ENCODE measurements at places on chromosomes 3 and 15.

GRCh38 chr3:49699281-49699979 lies 10.1 kb downstream of the RNF123 start:
- no peak for DNase-seq

DNA sequence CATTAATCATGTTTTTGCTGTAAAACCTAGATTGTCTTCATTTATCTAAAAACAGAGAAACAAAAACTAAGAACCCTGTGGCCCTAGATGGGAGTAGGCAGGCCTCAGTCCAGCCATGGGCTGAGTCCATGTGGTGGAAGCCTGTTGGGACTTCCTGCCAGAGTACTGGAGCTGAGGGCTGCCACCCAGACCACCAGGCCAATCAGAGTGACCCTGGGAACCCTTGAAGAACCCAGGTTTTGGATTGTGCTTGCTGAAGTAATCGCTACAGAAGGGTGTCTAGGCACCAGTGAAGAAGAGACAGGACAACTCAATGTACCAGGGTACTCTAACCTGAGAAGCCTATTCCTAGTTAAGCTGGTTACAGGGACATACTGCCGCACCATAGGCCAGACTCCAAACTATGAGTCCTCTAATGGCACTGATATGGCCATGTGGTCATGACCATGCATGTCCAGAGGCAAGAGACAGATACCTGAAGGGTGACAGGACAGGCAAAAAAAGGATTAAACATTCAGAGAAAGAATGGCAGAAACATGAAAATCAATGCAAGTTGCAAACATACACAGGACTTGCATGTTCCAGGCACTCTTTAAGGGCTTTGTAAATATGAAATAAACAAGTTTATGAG lies 12.9 kb downstream of the CSRNP1 start:
- no peak for DNase-seq

DNA sequence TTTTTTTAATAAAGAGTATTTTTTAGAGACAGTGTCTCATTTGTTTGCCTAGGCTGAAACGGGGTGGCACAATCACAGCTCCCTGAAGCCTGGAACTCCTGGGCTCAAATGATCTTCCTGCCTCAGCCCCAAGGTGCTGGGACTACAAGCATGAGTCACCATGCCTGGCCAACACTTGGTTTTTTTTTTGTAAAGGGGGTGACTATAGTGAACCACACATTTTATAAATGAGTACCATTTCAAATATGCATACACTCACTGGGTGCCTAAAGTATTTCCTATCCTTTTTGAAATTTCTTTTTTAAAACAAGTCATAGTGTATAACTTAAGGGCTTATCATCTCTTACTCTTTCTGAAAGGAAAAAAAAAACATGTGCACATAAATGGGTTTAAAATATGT lies 325.2 kb upstream of the MEIS2 start:
- DNase-seq: no peak

DNA sequence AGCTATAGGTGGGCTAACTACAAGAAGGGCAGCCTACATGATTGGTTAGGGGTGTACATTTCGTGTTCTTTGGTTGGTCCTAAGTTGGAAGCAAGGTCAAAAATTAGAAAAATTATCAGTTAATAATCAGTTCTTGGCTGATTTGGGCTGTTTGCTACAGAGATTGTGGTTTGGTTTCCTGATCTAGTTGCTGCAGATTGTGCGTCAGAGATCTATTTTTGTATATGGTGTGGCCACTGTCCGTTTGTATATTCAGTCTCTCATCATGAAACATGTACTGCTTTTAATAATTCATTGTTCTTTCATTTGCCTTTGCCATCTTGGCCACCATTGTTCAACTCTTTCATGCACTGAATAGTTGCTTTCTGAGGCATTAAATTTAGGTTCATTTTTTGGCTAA lies 80.9 kb downstream of the LRRC3B start:
- DNase-seq: no peak

- no peak for DNase-seq
These were observed 114.6 kb upstream of the C15orf61 start for GRCh38 chr15:67406257-67406861.

- DNase-seq: no peak
These were observed 104.8 kb downstream of the COL6A6 start for GRCh38 chr3:130621824-130622223.

DNA sequence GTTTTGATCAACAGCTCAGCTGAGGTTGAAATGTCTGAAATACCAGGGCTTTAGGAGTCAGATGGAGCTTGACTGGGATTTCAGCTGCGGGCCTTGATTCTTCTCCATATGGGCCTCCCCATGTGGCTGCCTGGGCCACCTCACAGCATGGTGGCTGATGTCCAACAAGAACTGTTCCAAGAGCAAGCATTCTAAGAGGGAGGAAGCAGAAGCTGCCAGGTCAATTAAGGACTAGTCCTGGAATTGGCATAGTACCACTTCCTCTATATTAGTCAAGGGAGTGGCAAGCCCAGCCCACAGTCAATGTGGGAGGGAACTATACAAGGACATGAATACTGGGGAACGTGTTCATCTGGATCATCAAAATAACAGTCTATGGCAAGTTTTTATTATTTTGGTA lies 181.7 kb upstream of the ANKRD28 start:
- no peak for DNase-seq

Data from kidney glomerular epithelial cell (primary cell).